Fibroblast of skin of abdomen (primary cell): ENCODE measurements at places on chromosomes 12 and 14.

DNA sequence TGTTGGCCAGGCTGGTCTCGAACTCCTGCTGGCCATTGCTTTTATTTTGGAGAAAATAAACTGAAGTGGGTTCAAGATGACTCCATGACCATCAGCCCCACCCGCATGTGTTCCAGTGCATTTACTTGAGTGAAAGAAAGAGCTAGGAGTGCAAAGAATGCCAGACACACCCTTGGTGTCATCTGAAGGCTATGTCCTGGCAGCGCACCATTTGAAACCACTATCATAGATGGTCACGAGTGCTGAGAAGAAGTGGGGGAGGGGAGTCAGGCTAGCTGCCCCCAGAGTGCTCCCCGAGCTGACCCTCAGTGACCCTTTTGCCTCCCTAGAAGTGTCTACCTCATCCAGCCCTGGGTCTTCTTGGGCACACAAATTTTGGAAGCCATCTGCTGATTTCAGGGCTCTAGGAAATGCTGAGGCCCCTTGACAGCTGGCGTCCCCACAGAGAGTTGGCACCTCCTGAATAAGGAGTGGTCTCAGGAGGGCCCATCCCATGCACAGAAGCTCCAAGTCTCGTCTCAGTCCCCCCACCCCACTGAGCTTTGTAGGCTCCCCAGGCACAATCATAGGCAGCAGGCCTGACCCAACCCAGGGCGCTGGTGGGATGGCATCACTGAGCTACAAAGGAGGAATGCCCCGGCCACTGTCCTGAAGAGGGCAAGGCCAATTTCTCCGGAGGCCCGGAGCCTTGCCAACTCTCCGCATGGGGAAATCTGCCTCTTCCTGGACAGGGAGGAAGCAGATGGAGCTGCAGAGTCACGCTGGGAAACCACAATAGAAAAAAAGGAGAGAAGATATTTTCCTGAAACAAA lies 28.0 kb downstream of the PXN start:
- DNase-seq, result peak; percentile 75

GRCh38 chr14:78610994-78611393 lies 440.8 kb downstream of the NRXN3 start:
- no peak for DNase-seq

DNA sequence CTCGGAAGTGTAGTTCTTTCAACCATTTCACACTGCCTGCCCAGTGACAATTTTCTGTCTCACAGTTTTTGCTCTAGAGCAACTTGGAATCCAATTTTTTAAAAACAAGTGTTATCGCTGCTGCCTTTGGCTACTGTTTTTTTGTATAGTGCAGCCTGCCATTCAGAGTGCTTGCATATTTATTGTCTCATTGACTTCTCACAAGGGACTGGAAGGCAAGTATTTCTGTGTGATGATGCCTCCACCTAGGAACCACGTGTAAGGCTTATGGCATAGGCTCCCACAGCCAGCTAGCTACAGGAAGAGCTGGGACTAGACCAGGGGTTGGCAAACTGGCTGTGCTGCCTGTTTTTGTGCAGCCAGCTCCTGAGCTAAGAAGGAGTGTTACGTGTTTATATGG lies 903 bp downstream of the PARPBP start:
- DNase-seq, result peak; percentile 12

- peak; percentile 68 for DNase-seq
These were observed 10.2 kb upstream of the GOLGA5 start for GRCh38 chr14:92783813-92784431.

DNA sequence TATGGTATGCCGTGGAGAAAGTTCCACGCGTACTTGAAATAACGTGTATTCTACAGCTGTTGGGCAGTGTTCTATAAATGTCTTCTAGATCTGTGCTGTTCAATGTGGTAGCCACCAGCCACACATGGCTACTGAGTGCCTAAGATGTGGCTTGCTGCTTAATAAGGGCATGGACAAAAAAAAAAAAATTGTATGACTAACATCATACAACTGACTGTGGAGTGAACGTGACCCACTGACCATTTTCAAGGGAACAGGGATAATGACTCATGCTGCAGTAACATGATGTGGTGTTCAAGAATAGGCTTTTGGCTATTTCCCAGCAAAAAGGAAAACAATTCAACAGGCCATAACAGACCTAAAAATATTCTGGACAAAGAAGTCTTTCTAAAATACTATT lies 13.0 kb downstream of the ATG14 start:
- DNase-seq, result peak; percentile 94
